ENCODE measurements at places on chromosomes 7 and 10. TPM values are rescaled to one million over a fixed set of nuclear protein-coding genes. Genes with fewer than 3 reads are reported as not detected.

The RTKN2 gene
- total RNA-seq = 1.0 TPM

The IDI2 gene
- total RNA-seq = not detected

The CPED1 gene
- 0.04 TPM for total RNA-seq

The UTF1 gene
- not detected for total RNA-seq

The GPC2 gene
- 2.3 TPM for total RNA-seq

The SUN3 gene
- total RNA-seq = not detected

The SFTPA1 gene
- not detected for total RNA-seq

The KIF11 gene
- 40.7 TPM for total RNA-seq

The SUGCT gene
- total RNA-seq = 1.3 TPM

The MALRD1 gene
- total RNA-seq = not detected

The OPN4 gene
- total RNA-seq = not detected

The PNLIP gene
- not detected for total RNA-seq

The LRRC4 gene
- 0.13 TPM for total RNA-seq

The HILPDA gene
- total RNA-seq = 49.9 TPM

The SLC18A3 gene
- not detected for total RNA-seq

The CALHM1 gene
- total RNA-seq = not detected

The ADCY1 gene
- 0.32 TPM for total RNA-seq

The LDB3 gene
- 0.04 TPM for total RNA-seq

The ATOH7 gene
- total RNA-seq = not detected

The H2BK1 gene
- total RNA-seq = not detected

The FAM53B gene
- 20.6 TPM for total RNA-seq

The FLNC gene
- 0.02 TPM for total RNA-seq

The ARID5B gene
- total RNA-seq = 33.1 TPM

The LIPM gene
- total RNA-seq = not detected

The GSTO2 gene
- 1.3 TPM for total RNA-seq

The C10orf62 gene
- total RNA-seq = not detected

The PANK1 gene
- total RNA-seq = 3.5 TPM

The HKDC1 gene
- not detected for total RNA-seq

The AKR1C4 gene
- total RNA-seq = not detected

The STEAP2 gene
- total RNA-seq = not detected

The CRHR2 gene
- total RNA-seq = not detected

The CUX1 gene
- total RNA-seq = 23.2 TPM

The SPDYE2 gene
- 0.23 TPM for total RNA-seq

The ANKRD2 gene
- total RNA-seq = 0.13 TPM

The SLC13A1 gene
- not detected for total RNA-seq

The AGAP9 gene
- total RNA-seq = 3.8 TPM

The MYH16 gene
- not detected for total RNA-seq

The GPR141 gene
- not detected for total RNA-seq

The TMEM273 gene
- total RNA-seq = 78.7 TPM

The DNAJC30 gene
- total RNA-seq = 9.3 TPM

The NEBL gene
- 0.46 TPM for total RNA-seq
